ENCODE measurements at places on chromosomes 5 and 9.

- no peak for DNase-seq
Observed at GRCh38 chr9:135070964-135071735, 16.3 kb upstream of the OLFM1 start.

DNA sequence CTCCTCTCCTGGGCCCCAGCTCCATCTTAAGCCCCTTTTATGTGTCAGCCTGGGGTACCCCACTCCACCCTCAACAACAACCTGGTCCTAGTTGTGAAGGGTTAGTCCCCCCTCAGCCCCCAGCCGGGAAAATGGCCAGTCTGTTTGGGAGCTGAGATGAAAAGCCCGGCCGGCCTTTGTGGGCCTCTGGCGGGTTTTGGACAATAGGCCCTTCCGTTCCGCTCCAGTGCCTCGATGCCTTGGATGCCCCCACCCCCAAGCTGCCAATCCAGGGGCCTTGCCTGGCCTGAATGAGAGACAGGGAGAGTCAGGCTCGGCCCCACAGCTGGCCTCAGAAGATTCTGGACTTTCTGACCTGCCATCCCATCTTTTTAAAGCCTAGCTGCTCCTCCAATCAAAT is 9.2 kb downstream of the CNTFR start:
- DNase-seq = no peak

- no peak for DNase-seq
Observed at GRCh38 chr5:554284-554988, 30.2 kb upstream of the SLC9A3 start.

- DNase-seq = no peak
Observed at GRCh38 chr5:141617128-141617527, 1.7 kb downstream of the DIAPH1 start.

DNA sequence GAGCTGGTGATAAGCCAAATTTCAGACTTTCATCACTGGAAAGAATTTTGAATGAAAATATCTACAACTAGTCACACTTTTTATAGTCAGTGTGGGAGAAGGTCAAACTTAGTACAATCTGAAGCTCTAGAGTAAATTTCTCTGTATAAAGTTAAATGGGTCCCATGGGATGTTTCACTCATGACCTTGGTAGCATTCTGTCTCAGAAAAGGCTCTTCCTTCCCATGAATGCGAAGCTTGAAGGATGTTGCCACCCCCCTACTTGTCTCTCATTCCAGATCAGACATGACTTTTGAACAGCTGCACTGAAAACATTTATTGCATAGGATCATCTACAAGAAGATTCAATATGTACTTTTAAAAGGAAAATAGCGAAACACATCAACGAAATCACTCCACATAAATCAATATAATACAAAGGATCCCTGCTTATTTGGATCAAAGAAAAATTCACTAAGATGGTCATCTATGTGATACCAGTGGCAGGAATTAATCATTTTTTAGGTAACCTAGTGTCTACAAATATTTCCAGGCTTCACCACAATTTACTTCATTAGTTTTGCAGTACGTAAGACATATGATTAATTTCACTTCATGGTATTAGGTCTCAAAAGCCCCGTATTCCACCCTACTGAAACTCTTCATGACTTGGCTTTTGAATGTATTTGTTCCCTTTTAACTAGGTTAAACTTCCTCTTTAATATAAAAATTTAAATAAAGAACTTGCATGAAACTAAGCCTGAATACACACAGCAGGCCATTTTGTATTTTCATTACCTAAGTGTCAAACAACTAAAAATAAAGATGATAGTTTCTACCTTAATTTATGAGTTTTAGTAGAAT is 4.4 kb downstream of the ST8SIA4 start:
- DNase-seq = no peak

Measured in stimulated activated CD8-positive, alpha-beta memory T cell treated with anti-CD3 and anti-CD28 coated beads, Interleukin-7, amount 100 ng/mL, for 1 hour (primary cell).